ENCODE measurements at places on chromosomes 16 and 17.
A peak's percentile ranks its signal among the peaks of the same experiment; 100 is the strongest.

DNA sequence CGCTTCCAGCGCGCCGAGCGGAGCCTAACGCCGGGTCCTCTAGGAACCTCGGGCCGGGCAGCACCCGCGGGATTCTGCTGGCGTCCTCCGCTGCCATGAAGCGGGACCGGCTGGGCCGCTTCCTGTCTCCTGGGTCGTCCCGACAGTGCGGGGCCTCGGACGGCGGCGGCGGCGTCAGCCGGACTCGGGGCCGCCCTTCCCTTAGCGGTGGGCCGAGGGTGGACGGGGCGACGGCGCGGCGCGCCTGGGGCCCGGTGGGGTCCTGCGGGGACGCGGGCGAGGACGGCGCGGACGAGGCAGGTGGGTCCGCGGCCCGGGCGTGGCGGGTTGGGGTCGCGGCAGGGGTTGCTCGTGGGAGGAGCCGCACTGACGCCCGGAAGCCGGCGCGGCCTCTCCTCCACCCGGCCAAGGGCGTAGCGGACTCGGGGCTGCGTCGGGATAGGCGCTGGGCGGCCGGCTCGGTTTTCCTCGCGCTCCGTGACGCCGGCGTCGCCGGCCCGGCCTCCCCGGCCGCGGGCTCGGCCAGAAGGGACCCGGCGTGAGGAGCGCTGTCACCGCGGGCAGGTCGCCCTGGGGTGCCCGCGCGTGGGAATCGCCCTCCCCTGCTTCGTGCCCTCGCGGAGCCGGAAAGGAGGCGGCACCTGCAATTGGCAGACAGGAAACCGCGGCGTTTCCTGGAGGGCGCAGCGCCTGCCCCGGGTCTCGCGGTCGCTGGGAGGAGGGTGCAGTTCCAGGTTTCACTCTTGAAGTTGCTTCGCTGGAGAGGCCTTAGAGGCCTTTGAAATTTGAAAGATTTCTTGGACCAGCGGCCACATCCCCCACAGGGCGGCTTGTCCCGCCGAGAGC, 432 bp downstream of the ZNF276 start:
- DNase-seq, result peak; percentile 25

GRCh38 chr16:57612494-57612893, 15.9 kb upstream of the ADGRG1 start:
- no peak for DNase-seq

GRCh38 chr17:72053449-72053848, 67.4 kb upstream of the SOX9 start:
- DNase-seq, result peak; percentile 16

- DNase-seq, result no peak
Observed at GRCh38 chr17:13311306-13311705, 290.4 kb downstream of the HS3ST3A1 start.

- no peak for DNase-seq
Observed at GRCh38 chr16:22220714-22221113, 14.6 kb downstream of the EEF2K start.

GRCh38 chr16:53061701-53062159, 6.9 kb downstream of the CHD9 start:
- DNase-seq, result no peak

DNA sequence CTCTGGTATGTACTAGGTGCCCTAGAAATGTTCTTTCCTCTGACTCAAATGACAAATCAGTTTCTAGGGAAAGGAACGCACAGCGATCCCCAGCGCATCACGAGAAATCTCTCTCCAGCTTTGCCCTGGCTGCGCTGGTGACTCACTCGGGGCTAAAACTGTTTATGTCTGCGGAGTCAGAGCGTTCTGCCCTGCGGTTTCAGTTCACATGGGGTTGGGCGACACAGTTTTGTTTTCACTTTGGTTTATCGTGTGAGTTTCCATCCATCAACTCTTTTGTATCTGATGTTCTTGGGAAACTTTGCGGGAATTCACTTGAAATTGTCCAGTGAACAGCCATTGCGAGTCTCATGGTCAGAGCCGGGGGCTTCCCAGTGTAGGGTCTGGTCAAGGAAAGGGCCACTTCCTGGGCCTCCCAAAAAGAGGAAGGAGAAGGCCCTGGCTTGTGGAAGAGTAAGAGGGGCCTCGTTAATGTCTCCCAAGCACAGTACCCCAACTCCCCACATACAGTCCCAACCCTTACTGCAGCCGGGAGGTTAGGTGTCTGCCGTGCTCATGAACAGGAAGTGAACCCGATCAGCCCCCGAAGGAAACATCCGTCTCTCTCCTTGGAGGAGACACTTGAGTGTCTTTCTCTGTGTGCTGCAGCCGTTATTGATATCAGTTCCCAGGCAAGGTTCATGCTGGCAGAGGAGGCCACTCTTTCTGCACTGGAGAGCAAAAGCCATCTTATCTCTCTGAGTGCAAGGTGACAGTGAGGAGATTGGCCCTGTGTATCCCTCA, 643.2 kb downstream of the WWOX start:
- no peak for DNase-seq

- DNase-seq, result no peak
Observed at GRCh38 chr16:87971933-87972332, 20.7 kb downstream of the BANP start.

DNA sequence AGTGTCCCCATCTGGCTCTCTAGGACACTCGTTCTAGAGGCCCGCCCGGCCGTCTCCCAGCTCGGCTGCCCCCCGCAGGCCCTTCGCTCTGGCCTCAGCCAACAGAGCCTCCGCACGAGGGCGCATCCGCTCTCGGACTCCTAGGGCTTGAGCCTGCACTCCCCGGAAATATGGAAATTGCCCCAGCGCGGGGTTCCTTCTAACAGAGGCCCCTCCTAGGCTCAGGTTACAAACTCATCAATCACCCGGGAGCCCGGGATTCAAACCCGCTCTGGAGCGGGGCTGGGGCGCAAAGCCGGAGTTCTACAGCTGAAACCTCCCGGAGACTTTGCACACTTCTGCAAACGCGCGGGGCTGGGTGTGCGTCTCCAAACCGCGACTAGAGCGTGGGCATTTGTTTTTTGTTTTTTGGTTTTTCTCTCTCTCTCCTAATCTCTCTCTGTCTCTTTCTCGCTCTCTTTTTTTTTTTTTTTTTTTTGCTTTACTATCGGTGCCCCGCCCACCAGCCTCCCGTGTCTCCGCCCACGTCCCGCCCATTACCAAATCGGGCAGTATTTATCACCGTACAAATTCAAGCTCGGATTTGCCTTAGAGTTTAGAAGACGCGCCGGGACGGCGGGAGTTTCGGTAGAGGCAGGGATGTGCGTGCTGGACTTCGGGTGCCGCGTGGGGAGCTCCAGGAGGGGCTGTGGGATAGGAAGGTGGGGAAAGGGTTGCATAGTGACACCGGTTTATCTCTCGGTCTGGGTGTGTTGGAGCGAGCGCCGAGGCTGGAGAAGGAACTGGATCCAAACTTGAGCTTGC, 2.4 kb upstream of the FOXL1 start:
- DNase-seq, result no peak

DNA sequence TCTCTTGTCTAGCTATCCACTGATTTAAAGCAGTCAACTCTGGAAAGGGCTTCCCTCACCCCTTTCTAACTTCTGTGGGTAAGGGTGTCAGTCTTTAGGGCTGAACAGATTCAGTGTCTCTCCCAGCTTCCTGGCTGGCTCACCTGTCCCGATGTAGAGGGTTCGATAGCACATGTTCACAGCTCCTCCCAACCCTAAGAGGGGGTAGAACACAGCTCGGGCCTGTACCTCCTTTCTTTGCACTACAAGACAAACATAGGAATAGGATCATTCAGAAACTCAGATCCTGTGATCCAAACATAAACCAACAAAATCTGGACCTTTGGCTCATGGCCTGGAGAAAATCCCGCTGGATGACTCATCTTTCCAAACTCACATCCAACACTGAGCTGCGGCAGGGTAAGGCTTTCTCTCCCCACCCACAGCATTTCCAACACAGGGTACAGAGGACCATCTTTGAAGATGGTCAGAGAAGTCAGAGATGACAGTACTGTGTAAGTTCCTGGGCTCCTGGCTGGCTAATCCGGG, 5.8 kb upstream of the DHRS13 start:
- DNase-seq, result peak; percentile 7

- DNase-seq, result no peak
Observed at GRCh38 chr16:74898659-74899058, 86.3 kb downstream of the WDR59 start.

DNA sequence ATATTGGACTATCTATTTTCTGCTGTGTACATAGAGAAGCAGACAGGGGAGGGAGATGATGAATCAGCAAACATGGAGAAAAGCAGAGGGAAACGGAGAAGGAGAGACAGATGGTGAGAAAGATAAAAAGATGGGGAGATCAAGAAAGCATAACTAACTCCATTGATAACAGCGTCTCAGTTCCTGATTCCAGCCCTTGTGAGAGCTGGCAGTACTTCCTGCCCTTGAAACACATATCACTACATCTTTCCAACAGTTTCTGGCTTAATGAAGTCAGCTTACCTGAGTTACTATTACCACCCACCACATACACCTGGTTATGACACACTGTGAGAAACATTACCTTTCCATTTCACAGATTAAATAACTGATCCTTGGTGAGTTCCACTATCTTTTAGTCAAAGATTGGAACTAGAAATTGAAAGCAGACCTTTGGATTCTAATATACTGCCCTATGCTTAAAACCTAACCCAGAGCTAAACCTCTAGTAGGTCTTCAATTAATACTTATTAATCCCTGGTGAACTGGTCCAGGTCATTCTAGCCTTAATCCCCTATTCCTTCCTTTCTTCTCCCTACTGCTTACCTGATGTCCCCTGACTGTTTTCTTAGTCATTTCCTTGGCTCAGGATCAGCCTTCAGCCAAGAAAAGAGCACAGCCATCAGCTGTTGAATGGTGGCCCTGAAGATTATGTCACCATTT, 346.6 kb upstream of the CCL2 start:
- DNase-seq, result no peak

DNA sequence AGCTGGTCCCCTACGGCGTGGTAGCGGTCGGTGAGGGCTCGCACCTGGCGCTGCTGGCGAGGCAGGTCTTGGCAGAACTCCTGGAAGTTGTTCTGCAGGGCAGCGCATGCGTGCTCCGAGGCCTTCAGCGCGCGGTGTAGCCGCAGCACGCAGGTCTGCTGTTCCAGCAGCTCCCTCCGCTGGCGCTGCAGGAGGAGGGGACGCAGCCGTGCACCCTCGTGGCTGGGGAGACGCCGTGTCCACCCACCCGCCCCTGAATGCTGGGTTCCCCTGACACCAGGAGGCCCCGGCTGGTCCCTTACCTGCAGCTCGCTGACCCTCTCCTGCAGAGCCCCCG, 12.2 kb downstream of the EVPL start:
- no peak for DNase-seq

- DNase-seq, result no peak
Observed at GRCh38 chr17:47959825-47960655, 2.4 kb upstream of the PRR15L start.

DNA sequence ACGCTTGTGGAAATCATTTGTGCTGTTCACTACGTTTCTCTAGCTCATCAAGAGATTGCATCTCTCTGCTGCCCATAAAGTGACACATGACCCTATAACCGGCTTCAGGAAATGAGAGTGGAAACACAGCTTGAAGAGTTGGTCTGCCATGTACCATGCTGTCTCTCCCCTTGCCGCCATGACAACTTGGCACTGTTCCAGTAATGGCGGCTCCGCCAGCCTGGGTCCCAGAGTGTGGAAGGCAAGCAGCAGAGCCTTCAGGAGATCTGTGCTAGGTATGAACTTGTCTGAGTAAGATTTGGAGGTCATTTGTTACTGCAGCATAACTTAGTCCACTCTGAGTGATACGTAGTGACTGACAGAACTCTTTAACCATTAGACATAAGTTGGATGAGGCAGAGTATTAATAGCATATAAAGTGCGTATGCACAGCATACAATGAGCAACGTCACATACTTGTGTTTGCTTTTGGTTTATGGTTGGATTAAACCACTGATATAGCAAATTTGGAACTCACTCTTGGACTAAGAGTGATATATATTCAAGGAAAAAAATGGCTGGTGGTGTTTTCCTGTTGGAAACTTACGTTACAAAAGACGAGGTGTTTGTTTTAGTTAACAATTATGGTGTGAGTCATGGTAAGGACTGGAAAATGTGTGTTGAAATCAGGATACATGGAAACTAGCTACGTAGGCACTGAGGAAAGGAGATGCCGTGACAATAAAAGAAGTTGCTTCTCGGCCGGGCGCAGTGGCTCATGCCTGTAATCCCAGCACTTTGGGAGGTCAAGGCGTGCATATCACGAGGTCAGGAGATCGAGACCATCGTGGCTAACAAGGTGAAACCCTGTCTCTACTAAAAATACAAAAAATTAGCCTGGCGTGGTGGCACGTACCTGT, 24.4 kb upstream of the PMP22 start:
- no peak for DNase-seq

GRCh38 chr17:31318298-31318801, 3.1 kb downstream of the EVI2A start:
- peak; percentile 1 for DNase-seq

DNA sequence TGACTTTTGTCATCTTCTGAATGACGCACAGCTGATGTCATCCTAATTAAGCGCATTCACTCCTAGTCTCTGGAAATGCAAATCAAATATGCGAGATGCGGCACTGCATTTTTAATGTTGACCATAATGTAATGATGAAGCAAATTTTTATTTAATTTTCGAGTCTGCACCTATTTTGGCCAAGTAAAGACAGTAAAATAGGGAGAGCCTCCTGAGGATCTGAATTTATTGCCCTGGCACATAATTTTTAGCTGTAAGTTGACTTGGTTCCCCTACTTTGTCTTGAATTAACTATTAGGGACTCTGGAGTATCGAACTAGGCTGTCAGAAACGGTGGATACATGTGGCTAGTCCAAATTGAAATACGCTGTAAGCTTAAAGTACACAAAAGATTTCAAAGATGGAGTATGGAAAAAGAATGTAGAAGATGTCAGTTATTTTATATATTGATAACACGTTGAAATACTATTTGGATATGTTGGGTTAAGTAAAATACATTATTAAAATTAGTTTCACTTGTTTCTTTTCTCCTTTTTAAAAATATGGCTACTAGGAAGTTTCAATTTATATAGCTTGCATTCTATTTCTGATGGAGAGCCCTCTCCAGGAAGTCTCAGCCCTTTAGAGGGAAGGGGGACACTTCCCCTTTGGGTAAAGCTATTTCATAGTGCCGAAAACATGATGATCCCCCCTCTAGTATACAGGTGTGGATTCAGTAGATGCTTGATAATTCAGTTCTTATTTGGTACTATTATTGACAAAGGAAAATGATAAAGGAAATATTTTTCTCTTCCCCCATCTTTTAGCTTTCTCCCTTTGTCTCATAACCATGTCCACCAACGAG, 991 bp downstream of the KPNA2 start:
- DNase-seq, result no peak

DNA sequence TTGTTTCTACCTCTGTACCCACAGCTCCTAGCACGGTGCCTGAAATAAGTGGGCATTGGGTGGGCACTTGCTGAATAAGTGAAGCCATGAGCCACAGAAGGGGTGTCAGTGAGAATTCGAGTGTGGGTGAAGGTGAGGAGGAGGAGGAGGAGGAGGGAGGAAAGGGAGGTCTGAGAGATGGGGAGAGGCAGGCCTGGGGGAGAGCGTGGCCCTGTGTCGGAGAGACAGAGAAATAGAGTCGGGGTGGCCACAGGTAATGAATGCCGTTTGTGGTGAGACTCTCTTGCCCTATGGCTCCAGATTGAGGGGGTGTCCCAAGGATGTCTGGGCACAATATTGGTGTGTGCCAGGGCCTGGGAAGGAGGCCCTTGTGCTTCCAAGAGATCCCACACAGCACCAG, 49.2 kb downstream of the SDK2 start:
- no peak for DNase-seq

All from NCI-H446 (cell line).